Renal cortical epithelial cell (primary cell): ENCODE measurements at places on chromosomes 3 and 15. TPM values are rescaled to one million over a fixed set of nuclear protein-coding genes. Genes with fewer than 3 reads are reported as not detected.

DNA sequence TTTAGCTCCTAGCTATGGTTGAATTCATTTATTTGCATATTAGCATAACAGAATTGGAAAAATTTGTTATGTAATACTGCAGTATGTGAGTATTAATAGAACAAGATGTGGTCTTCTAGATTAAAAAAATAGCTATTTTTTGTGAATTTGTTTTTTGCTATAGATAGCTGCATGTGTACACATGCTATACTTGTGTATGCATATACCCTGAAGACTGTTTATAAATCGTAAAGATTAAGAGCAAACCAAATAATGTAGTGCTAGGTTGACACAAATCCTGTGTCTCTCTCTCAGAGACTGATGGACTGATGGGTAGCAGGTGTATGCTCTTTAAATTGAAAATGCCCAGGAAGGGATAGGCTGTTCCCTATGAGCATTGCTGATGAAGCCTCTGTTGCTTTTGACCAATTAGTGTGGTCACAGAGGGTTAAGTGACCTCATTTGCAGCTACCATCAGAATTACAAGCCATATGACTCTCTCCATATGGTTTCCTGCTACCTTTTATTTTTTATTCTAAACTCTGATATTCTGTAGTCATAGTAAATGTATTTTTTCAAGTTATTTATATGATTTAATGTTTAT lies 9.0 kb downstream of the PLCL2 start:
- DNase-seq: no peak

DNA sequence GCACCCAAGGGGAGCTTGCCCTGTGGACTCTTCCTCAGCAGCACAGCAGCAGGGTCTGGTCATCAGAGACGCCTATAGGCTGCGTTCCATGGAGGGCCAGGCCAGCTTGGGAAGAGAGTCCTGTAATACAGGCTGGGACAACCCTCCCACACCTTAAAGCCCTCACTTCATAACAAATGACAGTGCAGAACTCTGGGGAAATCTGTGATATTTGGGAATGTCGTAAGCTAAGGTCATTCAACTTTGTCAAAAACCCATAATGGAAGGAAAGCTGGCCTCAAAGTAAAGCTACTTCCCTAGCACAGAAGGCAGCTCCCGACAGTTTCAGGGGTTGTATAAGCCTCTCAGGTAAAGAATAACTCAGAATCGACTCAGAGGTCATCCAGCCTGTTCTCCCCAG lies 133.1 kb downstream of the MEGF11 start:
- DNase-seq: no peak

- no peak for DNase-seq
These were observed 30.4 kb downstream of the SLC24A1 start for GRCh38 chr15:65651831-65652749.

GRCh38 chr3:18870074-18870640 lies 278.2 kb upstream of the KCNH8 start:
- no peak for DNase-seq

- DNase-seq: no peak
These were observed 116.4 kb upstream of the TOPAZ1 start for GRCh38 chr3:44125246-44125645.

- DNase-seq: peak; percentile 27
These were observed 34.7 kb downstream of the NIPA2 start for GRCh38 chr15:22872936-22873701.

The DAZL gene
- total RNA-seq: 0.17 TPM in 1 of 2 replicates, not detected in the other

The PLSCR2 gene
- total RNA-seq: 1.4 TPM in 1 of 2 replicates, not detected in the other

The LEKR1 gene
- total RNA-seq: 1.0 and 1.4 TPM in 2 replicates

The UBA3 gene
- total RNA-seq: 81.3 and 120 TPM in 2 replicates

The FANCD2OS gene
- total RNA-seq: not detected in 2 replicates
